ENCODE measurements at places on chromosomes 3 and 15.
A peak's percentile ranks its signal among the peaks of the same experiment; 100 is the strongest.

GRCh38 chr3:187720337-187720670 lies 17.9 kb upstream of the RTP2 start:
- no peak for DNase-seq

DNA sequence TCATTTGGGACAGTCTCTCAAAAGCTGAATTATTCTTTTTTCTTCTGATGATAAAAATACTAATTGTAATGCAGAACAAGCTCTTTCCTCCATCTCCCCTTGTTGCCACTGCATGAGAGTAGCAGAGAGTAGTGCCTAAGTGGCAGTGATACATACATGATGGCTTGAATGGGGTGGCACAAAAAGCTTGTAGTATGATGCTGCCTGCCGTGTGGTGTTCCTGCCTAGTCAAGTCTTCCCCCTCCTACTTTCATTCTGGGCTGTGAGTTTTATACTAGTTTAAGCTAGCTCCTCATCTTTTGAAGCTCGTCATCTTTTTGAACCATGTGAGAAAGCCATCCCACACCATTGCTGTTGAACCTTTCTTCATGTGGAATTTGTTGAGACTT lies 230.5 kb downstream of the NFKBIZ start:
- no peak for DNase-seq

GRCh38 chr15:100940767-100941379 lies 21.7 kb downstream of the LRRK1 start:
- DNase-seq = peak; percentile 75

GRCh38 chr3:181210275-181210674 lies 220.7 kb upstream of the DNAJC19 start:
- no peak for DNase-seq

DNA sequence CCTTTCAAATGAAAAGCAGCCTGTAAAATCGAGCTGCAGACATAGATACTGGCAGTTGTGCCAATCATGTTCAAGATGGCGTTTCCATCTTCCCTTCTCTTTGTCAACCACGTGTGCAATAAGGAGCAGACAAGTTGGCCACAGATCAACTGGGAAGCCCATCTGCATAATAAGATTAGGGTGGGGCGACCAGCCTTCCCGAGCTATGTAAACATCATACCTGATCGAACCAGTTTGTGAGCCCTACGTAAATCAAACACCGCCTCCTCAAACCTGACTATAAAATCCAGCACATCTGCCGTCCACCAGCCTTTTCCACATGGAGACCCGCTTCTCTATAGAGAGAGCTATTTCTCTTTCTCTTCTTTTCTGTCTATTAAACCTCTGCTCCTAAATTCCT lies 37.2 kb downstream of the TRIM42 start:
- no peak for DNase-seq

DNA sequence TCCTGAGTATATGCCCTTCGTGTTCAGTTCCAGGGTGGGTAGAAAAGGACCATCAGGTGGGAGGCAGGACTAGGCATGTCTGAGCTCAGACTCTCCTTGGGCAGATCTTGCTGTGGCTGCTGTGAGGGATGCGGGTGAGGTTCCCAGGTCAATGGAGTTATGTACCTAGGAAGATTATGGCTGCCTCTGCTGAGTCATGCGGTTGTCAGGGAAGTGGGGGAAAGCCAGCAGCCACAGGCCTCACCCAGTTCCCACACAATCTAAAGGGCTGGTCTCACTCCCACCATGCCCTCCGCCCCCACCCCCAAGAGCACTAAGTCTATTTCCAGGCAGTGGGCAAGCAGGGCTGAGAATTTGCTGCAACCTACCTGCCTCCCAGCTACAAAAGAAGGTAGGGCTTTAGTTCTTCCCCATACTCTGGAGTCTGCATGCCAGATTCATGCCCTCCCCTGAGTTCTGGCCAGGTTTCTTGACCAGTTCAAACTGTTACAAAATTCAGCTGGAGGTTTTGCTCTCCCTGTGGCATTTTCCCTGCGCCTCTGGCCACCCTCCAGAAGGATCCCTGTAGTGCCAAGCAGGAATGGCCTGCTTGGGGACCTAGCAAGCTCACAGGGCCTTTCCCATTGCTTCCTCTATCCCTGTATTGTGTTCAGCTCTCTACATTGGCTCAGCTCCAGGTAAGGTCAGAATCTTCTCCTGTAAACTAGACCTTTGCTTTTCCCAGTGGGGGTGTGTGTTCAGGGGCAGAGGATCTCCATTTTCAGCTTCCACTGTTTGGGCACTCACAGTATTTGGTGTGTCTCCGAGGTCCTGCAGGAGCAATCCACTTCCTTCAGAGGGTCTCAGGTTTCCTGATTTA lies 12.7 kb upstream of the TMCO5A start:
- no peak for DNase-seq

DNA sequence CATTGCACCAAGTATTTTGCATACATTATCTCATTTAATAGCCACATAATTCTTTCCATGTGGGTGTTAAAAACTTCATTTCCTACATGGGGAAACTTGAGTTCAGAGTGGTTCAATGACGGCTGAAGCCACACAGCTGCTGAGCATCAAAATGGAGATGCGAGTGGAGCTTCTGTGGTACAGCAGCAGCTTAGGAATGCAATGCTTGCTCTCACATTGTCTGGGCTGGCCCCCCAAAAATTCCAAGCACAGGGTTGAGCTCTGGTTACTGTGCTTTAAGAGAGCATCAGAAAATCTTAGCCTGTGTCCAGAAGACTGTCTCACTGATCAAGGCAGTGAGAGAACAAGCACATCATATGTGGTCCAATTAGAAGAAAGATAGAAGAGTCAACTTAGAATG lies 57.4 kb upstream of the GADL1 start:
- no peak for DNase-seq
